Stimulated activated CD8-positive, alpha-beta memory T cell treated with anti-CD3 and anti-CD28 coated beads, Interleukin-12 subunit alpha, Interleukin-12 subunit beta, amount 100 ng/mL, for 4 hours (primary cell): ENCODE measurements at places on chromosomes 3 and 15.

GRCh38 chr3:99918715-99919114 lies 101.1 kb downstream of the CMSS1 start:
- DNase-seq = no peak

- DNase-seq = no peak
Observed at GRCh38 chr3:74904646-74905045, 290.2 kb upstream of the CNTN3 start.

GRCh38 chr15:90838544-90838943 lies 29.8 kb upstream of the FURIN start:
- DNase-seq = no peak

GRCh38 chr3:97297032-97297431 lies 467.5 kb upstream of the ARL6 start:
- no peak for DNase-seq

- no peak for DNase-seq
Observed at GRCh38 chr3:5053021-5053831, 68.9 kb upstream of the ARL8B start.

- DNase-seq = no peak
Observed at GRCh38 chr3:42747581-42747980, 25.5 kb downstream of the CCDC13 start.

DNA sequence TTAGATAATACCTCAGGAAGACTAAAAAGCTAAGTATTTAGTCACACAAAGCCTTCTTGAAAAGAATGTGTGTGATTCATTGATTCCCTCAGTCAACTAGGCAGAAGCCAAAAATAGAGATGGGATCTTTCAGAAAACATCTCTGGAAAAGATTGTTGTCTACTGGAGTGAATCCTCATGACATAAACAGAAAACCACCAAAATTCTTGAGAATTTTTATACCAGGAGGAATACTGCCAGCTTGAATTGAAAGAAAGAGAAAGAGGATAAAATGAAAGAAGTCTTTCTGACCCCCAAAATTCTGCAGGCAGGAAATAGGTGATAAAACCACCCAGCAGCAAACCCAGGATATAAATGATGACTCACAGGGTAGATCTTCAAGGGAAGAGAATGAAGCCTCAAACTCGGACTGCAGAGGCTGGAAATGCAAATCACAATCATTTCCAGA lies 363.1 kb upstream of the PLSCR5 start:
- DNase-seq = no peak

DNA sequence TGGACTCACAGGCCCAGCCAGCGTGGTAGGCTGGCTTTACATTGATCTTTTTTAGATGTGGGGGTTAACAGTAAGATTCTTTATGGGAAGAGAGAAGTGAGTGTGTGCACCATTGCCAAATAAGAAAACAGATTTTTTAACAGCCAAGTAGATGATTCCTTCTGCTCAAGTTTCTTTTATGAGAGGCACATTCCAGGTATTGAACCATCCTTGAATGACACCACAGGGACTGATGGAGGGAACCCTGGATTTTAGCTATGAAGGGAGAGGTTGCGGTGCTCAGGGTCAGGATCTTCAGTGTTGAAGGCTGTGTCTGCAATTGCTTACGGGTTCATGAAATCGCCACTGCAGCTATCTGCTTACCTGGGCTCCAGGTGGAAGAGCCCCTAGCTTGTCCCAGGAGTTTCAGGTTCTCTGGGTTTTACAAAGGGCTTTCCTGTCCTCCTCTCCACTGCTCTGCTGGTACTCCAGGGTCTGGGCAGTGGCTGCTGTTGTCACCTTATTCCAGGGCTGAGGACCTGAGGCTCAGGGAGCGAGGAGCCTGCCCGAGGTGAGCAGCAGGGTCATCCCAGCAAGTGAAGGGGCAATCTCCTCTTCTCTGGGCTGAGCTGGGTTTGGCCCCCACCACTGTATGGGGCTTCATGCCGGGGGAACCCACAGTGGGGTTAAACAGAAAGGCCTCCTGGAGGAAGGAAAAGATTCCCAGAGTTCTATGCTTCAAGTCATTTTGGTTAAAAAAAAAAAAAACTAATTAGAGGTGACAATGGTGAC lies 53.4 kb downstream of the SMAD6 start:
- DNase-seq = no peak

DNA sequence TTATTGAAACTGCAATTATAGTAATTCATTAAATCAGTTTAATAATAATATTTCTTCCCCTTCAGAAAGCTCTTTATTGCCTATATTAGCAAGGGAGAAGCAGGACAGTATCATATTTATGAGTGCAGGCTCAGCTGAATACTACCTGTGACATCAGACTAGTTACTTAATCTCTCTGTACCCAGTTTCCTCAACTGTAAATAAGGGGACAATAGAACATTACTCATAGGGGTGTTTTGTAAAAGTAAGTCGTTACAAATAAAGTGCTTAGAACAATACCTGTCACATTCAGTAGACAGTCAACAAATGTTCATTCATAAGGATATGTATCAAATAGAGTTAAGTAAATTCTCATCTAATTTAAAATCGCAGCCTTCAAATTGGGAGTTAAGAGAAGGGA lies 12.1 kb upstream of the VPS39 start:
- DNase-seq = no peak

GRCh38 chr3:33419948-33420347 lies 20.3 kb downstream of the UBP1 start:
- no peak for DNase-seq

DNA sequence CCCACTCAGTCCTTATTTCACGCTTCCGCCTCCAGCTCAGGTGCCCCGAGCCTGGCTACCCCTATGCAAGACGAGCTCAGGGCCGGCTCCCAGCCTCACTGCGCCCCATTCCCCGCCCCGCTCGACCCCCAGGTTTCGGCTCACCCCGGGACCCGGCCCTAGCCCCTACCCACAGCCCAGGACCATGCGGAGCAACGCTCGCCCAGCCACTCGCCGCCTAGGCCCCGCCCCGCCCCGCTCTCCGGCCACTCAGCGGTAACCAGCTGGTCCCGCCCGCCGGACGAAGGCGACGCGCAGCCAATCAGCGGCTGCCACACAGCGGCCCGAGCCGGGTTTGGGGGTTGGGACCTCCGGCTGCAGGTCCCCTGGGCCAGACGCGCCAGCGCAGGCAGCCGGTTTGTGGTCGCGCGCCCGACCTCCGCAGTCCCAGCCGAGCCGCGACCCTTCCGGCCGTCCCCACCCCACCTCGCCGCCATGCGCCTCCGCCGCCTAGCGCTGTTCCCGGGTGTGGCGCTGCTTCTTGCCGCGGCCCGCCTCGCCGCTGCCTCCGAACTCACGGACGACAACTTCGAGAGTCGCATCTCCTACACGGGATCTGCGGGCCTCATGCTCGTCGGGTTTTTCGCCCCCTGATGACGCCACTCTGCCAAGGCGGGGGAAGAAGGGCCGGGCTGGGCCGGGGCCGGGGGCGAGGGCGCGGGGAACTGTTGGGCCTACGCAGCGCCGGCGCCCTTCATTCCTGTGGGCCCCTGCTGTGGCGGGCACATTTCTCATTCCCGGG lies at the start of gene CATSPER2:
Gene CATSPER2 (minus strand): TSS at position 196 of the 781 bp plus-strand sequence. CDS start 783 bp downstream, outside the sequence.
- no peak for DNase-seq

DNA sequence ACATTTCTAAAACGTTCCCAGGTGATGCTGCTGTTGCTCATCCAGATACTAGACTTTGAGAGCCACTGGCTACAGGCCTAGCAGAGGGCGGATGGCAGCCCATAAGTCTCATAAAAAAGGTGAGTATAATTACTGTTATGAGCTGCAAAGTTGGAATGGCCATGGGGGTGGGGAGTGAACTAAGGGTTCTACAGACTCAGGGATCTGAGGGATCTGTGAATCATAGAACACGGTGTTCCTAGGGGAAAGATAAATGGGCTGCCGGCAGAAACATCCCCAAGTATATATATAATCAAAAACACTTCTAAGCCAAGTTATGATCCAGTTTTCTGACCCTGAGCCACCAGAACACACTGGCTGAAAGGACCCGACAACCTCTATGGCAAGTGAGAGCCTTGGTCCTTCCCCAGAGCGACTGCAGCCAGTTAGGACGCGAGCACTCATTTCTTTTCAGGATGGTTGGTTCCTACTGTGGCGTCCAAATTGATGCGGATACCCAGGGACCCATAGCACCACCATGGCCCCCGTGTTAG lies 7.9 kb upstream of the SYNM start:
- no peak for DNase-seq

- DNase-seq = no peak
Observed at GRCh38 chr3:109346099-109346498, 8.8 kb upstream of the DPPA4 start.

GRCh38 chr3:187020376-187020775 lies 90.0 kb downstream of the ST6GAL1 start:
- DNase-seq = no peak

GRCh38 chr3:109191421-109191820 lies 54.9 kb downstream of the C3orf85 start:
- no peak for DNase-seq

- DNase-seq = no peak
Observed at GRCh38 chr3:181901626-181902025, 189.9 kb downstream of the SOX2 start.

GRCh38 chr3:38576526-38577370 lies 72.7 kb downstream of the SCN5A start:
- no peak for DNase-seq

GRCh38 chr3:5217824-5218595 lies 30.5 kb downstream of the EDEM1 start:
- no peak for DNase-seq
